Hepatic stellate cell (primary cell): ENCODE measurements at places on chromosomes 5 and 9.

- DNase-seq: no peak
Measured at GRCh38 chr9:87795178-87795577, 69.3 kb downstream of the CTSL start.

- peak; percentile 80 for DNase-seq
Measured at GRCh38 chr5:33049842-33050241, 338.7 kb downstream of the NPR3 start.

GRCh38 chr5:169814522-169814921 lies 165.8 kb downstream of the INSYN2B start:
- peak; percentile 10 for DNase-seq

- no peak for DNase-seq
Measured at GRCh38 chr5:14665949-14666348, 1.4 kb downstream of the OTULIN start.

GRCh38 chr9:123725389-123725788 lies 204.5 kb downstream of the DENND1A start:
- DNase-seq: no peak

DNA sequence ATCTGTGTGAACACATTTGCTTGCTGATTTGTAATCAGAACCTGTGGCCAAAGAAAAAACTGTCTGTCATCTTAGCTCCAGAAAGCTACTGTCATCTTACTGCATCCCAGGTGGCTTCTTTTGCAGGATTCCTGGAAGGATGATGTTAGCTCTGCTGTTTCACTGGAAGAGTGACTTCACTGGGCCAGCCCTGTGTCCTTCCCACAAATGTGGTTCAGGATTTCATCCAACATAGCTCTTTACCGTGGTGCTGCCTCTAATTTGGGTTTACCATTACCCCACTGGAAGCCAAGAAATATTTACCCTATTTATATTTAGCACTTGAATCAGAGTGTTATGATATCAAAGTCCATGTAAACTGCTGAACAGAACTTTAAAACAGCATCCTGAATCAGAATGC lies 501.0 kb downstream of the GADD45G start:
- DNase-seq: no peak

DNA sequence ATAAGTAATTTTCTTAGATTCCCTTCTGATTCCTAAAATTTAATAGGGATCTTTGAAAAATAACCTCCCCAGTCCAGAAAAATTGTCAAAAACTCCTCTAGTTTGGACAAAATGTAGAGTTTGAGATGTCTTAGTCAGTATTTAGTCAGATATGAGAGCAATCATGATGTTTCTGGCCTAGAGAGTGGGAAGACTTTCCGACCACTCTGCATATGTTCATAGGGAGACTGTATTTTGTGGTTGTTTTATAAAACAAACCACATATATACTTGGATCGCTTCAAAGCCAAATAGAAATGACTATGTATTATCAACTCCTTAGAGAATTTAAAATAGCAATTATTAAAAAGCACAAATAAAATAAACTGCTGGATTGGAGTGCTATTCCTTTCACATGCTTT lies 15.8 kb downstream of the ZFAND5 start:
- no peak for DNase-seq
